ENCODE measurements at places on chromosomes 5 and 9.
A peak's percentile ranks its signal among the peaks of the same experiment; 100 is the strongest.

DNA sequence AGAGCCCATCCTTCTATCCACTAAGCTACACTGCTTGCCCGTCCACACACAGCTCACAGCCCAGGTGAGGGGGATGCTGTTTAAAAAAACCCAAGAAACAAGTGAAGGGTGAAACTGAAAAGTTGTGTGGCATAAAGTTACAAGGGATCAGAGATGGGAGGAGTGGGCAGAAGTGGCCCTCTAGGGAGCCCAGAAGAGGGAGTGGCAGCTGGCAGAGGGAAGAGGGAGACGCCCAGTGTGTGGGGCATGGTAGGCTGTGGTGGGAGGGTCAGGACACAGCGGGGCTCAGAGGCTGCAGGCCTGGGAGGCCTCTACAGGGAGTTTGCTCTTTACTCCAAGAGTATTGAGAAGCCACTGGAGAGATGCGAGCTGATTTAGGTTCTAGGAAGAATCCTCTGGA is 30.1 kb upstream of the HRH2 start:
- DNase-seq, result no peak

- DNase-seq, result no peak
These were observed 574 bp downstream of the SLC35A4 start for GRCh38 chr5:140565024-140565779.

DNA sequence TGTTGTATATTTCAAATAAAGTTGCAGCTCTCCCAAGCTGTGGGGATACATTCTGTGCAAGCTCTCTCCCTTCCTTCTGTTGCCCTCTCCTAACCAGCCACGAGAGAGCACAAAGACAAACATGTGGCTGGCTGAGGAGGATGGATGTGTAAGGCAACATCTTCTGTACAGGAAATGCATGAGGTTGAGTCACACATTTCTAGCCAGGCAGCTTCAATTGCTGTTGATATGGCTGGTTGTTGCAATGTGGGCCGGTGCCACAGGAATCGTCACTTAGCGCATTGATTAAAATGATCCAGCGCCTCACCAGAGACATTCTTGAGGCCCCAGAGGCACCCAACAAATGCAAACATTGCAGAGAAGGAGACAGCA is 207.1 kb downstream of the ICE1 start:
- no peak for DNase-seq

- no peak for DNase-seq
These were observed 11.8 kb upstream of the MRNIP start for GRCh38 chr5:179870403-179870903.

DNA sequence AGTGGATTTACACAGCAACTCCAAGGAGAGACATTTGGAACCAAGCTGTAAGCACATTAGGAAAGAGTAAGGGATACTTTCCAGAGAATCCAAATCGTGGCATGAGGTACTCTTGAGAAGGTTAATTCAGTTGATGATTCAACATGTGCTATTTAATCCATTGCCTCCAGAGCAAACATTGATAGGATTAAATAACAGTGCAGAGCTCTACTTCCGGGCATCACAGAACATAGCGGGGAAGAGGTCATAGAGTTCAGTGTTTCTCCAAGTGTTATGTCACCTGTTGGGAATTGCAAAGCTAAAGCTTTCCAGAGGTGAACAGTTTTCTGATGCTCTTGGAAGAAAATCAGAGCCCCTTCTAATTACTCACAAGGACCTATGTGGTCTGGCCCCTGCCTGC is 127.5 kb downstream of the PPP2R2B start:
- DNase-seq, result no peak

DNA sequence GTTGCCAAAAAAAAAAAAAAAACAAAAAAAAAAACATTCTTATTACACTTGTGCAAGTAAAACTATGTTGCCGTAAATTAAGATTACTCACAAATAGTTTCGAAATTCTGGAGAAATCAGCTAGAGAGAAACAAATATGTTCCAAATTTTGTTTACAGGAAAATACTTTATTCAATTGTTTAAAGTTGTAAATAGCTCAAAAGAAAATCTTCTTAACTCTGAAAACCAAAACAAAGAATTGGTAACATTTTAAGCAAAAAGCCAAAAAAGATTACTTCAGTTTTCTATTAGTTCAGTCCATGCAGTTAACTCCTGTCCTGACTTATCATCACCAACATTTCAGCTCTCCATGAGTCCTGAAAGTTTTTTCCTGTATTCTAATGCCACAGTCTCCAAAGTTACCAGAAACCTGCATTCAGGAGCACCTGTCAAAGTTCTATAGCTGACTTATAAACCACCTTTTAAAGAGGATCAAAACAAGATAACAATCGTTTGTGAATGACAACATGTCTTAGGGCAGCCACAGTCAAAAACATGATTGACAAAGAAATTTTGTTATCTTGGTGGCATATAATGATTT is 194.1 kb downstream of the RANBP17 start:
- no peak for DNase-seq

GRCh38 chr9:37949576-37949975 is 45.6 kb upstream of the SLC25A51 start:
- no peak for DNase-seq

- no peak for DNase-seq
These were observed 611.8 kb upstream of the KLF4 start for GRCh38 chr9:108101410-108101809.

- no peak for DNase-seq
These were observed 50.8 kb downstream of the SERINC5 start for GRCh38 chr5:80204808-80205614.

- no peak for DNase-seq
These were observed 9.4 kb upstream of the GM2A start for GRCh38 chr5:151243564-151243963.

DNA sequence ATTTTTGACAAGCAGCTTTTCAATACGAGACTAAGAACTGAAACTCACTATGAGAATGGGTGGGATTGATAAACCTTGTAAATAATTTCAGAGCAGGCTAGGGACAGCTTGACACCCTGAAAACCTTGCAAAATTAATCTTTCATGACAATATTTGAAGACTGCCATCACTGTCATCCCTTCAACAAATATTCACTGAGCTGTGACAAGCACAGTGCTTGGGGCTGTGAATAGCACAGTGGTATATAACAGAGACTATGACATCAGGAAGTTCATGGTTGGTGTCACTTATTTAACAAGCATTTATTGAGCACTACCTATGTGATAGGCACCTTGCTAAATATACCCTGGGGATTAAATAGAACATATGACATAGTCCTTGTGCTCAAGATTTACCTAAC is 741.0 kb upstream of the RIOK2 start:
- no peak for DNase-seq

DNA sequence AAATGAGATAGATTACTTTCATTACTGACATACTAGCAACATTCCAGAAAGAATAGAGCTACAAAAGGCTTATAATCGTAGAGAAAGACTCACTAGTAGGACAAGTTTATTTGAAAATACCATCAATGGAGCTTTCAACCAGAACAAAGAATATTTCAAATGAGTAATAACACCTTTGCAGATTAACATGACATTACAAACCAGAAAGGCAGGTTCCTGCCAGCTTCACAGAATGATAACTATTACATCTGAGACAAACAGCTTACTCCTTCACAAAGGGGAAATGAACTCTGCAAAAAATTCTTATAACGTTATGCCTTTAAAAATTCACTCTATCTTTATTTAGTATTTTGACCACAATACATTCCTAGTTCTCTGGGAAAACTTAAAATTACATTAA is 103.1 kb downstream of the EPB41L4A start:
- DNase-seq, result no peak

DNA sequence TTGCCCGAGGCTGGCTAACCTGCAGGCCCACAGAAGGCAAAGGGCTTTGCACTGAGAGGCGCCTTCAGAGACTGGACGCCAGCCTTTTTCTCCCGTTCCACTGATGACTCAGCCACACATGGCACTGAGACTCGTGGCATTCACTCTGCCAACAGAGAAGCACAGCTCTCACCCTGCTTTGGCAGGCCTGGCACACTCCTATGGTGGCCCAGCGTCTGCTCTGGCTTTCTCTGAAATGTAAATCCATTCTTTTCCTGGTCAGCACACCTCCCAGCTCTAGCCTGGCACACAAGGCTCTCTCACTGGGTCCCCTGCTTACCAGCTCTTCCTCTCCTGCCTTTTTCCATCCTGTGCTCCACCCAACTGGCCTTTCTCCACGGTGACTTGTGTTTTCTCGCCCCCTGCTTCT is 5.9 kb upstream of the MELK start:
- peak; percentile 45 for DNase-seq

DNA sequence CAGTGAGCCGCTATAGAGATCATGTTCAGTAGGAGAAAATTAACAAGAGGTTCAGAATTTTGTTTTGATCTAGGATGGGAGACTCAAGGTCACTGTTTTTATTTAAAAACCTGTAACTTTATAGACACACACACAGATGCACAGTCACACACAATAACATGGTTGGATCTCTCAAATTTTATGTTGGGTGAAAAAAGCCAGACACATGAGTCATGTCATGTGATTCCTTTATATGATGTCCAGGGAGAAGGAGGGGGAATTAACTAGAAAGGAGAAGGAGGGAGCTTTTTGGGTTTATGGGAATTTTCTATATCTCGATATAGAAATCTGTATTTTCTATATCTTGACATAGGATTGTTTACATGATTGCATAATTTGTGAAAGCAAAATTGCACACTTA is 17.1 kb downstream of the C6 start:
- no peak for DNase-seq

DNA sequence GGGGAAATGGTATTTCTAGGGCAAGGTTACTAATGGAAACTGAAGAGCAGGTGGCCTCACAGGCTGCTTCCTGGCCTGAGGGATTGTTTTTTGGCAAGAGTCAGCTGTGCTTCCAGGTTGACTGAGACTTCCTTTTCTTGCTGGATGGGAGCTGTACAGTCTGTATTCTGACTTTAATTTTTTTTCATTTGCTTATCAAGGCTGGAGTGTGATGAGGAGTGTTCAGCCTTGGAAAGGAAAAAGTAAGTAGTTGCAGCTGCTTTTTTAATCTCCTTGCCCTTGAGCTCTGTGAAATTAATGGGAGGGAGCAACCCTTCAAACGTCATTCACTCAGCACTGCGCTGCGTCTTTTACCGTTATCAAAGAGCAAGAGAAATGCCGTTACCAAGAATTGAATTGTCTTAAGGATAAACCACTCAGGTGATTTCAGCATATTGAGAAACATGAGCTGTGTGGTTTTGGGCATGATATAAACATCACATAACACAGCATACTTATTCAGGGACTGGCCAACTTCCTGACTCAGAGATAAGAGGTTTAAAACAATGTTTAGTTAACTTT is 47.6 kb downstream of the AQP7 start:
- no peak for DNase-seq

DNA sequence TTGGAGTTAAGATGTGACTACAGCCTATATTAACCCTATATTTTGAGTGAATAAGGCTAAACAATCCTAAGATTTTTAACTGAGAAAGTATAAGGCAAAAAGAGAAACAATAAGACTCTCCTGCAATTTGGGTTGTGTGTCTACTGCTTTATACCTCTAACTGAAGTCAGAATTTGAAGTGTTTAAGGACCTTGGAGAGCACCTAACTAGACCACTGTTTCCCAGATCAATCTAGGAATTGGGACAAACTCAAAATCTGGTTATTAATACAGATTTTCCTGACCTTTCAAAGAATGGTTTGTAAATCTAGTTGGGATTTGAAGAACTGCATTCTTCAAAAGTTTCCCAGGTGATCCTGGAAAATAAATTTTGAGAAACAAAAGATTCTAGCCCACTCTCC is 42.1 kb downstream of the GABRA1 start:
- no peak for DNase-seq

- no peak for DNase-seq
These were observed 98.6 kb upstream of the SLC25A48 start for GRCh38 chr5:135735831-135736230.

GRCh38 chr9:98047002-98047401 is 9.5 kb upstream of the NANS start:
- no peak for DNase-seq

DNA sequence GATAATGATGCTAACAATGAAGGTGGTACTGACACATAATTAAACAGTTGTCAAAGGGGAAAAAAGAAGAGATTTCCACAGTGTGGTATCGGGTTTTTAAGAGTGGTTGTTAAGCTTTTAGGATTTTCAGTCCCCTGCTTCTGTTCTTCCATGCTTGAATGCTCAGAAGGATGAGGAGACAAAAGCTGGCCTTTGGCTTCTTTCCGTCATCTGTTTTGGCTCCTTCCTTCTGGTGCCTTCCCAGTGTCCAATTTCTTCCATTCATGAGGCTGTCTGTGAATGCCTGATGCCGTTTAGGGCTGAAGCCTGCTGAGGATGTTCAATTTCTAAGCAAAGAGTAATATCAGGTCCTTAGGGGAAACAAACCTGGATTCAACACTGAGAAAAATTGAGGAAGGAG is 179.6 kb upstream of the GLRA1 start:
- no peak for DNase-seq

GRCh38 chr5:42927730-42928129 is 112.4 kb downstream of the ANXA2R start:
- DNase-seq, result no peak

DNA sequence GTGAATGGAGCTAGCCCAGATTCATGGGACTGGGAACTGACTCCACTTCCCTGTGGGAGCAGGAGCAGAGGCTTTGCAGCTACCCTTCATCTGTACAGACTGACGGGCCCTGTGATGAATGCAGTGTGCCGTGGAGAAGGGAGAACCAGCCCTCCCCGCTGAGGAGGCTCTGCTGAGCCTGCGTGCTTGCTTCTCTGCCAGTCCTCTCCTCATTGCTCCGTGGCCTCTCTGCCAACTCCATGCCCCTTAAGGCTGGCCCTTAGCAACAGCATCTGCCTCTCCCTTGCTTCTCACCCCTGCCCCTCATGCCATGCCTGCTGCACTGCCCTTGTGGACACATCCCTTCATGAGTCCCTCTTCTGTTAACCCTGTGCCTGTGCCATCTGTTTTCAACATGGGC is 53.6 kb downstream of the GADD45G start:
- DNase-seq, result no peak

GRCh38 chr5:67012171-67012570 is 184.4 kb downstream of the CD180 start:
- no peak for DNase-seq

GRCh38 chr9:118336250-118336942 is 632.2 kb downstream of the TLR4 start:
- no peak for DNase-seq

DNA sequence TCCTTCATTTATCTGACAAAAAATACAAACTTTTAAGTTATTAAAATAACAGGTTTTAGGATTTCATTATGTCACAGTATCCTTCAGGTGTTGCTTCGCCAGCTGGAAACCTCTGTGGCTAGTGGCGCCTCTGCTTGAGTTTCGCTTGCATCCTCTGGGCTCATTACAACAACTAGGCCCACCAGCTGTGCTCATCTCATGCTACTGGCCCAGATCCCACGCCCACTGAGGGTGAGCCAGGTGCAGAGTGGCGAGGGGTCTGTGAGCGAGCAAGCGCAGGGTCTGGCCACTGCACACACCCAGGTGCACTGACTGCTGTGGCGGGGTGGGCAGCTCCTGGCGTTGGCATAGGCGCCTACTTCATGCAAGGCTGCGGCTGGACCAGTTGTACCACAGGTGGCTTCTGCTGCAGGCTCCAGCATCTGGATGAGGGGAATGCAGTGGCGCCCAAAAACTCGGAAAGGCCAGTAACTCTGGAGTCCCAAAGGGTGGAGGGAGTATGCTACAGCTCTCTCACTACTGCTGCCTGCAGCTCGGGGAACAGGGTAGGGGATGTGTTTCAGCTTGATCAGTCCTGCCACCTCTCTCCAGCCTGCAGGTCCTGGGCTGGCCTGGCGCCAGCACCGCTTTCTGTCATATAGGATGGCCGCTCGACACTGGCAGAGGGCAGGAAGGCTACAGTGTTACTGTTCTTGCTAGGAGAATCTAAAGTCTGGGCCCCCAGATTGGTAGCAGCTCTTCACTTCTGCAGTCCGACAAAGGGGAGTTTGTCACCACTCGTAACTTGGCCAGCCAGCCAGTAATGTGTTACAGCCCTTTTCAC is 452.1 kb downstream of the TUSC1 start:
- no peak for DNase-seq
